ENCODE measurements at places on chromosomes 1 and 21. TPM values are rescaled to one million over a fixed set of nuclear protein-coding genes. Genes with fewer than 3 reads are reported as not detected.

- DNase-seq = no peak
Measured at GRCh38 chr21:34880401-34880800, 168.7 kb downstream of the RUNX1 start.

GRCh38 chr1:242774256-242774655 lies 249.8 kb upstream of the PLD5 start:
- DNase-seq = no peak

DNA sequence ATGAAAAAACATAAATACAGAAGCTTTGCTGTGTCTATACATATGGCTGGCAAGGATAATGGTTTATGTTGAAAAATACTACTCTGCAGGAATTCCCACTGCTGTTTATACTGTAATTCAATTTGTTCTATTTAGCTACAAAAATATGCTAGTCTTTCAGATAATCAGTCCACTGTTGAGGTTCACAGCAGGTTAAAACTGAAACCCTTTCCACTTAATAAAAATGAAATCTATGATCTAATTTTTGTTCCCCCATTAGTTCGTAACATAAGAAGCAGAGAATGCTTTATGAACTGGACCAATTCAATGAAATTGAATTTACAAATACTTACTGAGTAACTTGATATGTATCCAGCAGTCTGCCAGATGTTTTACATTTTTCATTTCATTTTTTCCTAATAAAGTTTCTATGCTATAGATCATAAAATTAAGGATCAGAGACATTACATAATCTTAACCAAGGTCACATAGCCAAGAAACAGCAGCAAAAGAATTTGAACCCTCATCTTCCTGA lies 360.1 kb upstream of the BEND5 start:
- DNase-seq = no peak

- DNase-seq = peak; percentile 9
Measured at GRCh38 chr21:37658817-37659458, 257.3 kb downstream of the KCNJ6 start.

DNA sequence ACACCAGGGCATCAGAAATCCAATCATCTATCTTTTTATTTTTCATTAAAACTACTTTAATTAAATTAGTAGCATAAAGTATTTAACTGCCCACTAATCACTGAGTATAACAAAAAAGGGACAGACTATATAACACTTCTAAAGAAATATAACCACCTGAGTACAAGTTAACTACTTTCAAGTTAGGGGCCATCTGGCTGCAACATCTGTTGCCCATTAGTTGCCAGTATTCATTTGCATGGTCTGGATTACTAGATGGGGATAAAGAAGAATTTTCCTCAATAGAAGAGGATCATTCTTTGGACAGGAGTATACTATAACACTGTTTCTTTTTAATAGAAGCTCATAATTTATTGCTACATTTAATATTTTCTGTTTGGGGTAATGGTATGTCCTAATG lies 446.4 kb downstream of the AMY1C start:
- no peak for DNase-seq

- DNase-seq = no peak
Measured at GRCh38 chr1:119981496-119981895, 85.2 kb upstream of the ADAM30 start.

DNA sequence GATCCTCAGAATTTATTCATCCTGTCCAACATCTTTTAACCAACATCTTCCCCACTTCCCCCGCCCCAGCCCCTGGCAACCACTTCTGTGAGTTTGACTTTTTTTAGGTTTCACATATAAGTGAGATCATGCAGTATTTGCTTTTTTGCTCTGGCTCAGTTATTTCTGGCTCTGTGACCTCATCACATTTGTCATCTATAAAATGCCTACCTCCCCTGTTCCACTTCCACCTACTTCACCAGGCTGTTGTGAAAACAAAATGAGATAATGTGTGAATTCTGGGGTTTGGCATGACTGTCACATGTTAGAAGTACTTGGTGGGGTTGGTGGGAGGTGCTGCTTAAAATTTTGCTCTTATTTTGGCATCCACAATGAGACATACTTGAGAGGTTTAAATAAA lies 18.4 kb downstream of the HHAT start:
- no peak for DNase-seq

- DNase-seq = no peak
Measured at GRCh38 chr1:15944308-15945010, 31.4 kb downstream of the ZBTB17 start.

DNA sequence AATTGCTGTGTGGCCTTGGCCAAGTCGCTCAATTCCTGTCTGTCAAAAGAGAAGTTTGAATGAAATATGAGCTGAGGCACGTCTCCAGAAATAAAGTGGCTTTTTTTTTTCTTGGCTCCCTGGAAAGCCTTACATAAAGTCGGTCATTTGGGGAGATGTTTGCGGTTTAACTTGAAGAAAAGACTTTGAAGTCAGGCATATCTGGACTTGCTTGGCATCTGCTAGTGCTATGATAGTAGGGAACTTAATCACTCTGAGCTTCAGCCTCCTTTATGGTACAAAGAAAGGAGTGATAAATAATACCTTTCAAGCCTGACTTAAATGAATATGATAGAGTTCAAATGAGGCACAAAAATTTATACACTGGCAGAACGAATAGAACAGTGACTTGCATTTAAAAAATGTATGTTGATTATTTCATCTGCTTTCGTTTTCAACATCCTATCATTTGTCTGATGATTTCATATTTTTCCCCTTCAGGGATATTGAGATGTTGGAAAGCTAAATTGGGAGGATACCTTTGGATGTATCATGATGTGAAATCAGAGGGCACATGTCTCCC lies 60.2 kb downstream of the FASLG start:
- DNase-seq = no peak

DNA sequence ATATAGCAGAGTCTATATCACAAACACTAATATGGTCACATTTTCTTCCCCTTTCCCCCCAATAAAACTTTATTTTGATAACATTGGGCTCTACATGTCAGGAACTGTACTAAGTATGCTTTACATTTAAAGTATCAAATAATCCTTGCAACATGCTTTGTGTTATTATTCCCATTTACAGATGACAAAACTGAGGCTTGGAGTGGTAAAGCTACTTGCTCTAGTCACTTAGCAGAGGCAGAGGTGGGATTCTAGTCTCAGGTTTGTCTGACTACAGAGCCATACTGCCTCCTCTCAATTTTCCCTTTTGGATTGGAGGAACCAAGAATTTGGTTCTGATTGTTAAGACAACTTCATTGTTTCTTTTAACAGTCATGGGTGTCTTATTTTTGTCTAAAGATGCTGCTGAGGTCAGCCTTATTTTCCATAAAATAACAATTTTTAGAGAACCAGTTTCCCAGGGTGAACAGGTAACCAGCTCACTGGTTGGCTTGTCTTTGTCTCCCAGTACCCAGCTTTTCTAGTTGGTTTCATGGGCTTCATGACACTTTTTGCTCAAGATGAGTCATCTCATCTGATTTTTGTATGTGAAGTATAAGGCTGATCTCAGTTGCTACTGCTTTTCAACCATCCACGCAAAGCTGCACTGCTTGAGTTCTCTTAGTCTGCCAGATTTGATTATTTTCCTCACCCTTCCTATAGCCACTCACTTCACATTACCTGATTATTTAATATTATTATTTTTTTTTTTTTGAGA lies 81.0 kb upstream of the ARID1A start:
- DNase-seq = no peak

- DNase-seq = no peak
Measured at GRCh38 chr1:96538883-96539282, 182.7 kb upstream of the PTBP2 start.

DNA sequence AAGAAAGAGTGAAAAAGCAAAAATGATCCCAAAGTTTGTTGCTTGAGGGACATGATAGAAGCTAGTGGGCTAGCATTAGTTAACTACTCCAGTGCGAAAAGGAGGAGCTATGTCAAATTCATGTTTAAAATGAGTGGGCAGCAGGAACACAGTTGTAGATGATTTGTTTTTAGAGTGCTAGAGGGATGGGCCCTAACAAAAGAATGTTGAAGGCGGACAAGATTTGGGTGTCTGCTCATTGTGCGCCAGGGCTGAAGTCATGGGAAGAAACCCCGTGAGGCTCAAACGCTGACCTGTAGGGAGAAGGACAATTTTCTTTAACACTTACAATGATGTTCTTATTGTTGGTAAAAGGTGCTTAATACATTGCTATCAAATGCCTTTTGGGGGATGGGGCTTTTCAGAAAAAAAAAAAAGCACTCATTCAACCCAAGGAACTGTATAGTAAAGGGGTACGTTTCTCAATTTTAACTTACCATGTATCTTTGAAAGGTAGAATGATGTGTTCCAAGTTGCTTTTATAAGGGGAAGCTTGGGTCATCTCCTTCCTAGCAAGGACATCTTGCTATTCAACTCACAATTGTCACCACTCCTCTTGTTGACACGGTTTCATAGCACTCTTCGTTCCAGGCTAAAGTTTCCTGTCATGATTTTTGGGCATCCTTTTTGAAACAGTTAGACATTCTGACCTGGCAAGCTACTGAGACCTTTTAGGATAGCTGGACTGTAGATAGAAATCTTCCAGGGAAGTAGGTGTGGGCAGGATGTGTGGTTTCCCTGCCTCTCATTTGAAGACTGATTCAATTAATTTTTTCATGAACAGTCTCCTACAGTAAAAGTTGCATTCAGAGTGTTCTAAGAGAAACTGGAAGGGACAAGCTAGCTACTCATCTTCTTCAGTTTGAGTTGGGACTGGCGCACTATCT lies 53.0 kb upstream of the CNN3 start:
- no peak for DNase-seq

GRCh38 chr1:93816970-93817678 lies 61.9 kb downstream of the DNTTIP2 start:
- no peak for DNase-seq

DNA sequence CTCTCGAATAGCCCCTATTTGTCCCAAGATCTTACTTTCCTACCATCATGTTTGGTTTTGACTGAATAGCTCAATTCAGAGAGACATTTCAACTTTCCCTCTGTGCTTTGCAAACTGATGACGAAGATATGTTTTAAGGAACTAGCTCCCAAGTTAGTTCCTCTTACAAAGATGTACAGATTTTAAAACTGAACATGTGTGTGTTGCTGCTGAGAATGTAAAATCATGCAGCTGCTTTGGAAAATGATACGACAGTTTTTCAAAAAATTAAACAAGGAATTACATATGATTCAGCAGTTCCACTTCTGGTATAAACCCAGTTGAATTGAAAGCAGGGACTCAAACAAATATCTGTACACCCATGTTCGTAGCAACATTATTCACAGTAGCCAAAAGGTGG lies 33.6 kb downstream of the KIF26B start:
- no peak for DNase-seq

DNA sequence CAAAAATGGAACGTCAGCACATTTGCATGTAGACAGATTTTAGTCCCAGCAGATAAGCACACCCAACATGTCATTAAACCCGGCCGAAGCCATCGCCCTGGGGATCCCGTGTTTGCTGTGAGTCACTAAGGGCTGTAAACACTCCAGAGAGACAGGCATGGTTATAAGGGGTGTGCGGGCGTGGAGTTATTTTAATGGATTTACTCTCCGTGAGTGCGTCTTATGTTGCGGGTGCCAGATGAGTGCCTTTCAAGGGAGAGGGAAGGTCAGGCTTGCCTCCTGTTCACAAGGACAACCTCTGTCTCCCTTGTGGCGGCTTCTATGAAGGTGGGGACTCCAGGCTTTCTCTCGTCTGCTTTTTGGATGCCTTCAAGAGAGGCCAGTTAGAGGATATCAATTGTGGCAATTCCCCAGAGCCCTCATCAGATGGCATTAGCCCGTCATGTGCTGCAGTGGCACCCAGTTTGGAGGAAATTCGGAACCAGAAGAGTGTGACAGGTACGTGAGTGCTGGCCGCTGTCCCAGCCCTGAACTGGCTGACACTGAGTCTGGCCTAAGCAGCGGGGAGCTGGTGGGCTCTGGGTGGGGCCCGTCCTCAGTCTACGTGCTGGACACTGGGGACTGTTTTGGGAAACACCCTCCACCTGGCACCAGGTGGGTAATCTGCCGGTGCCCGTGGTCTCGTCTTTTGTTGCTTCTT lies 223.8 kb upstream of the TMEM51 start:
- DNase-seq = no peak

DNA sequence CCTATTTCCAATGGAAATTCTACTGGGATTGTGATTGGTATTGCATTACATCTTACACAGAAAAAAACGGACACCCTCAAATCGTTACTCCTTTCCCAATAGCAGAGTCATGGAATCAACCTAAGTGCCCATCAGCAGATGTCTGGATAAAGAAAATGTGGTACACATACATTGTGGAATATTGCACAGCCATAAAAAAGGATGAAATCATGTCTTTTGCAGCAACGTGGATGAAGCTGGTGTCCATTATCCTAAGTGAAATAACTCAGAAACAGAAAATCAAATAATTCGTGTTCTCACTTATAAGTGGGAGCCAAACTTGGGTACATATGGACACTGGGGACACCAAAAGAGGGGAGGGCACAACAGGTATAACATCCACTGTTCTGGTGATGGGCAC lies 14.3 kb downstream of the HMGN1 start:
- no peak for DNase-seq

GRCh38 chr1:44043176-44044070 lies 12.2 kb upstream of the SLC6A9 start:
- DNase-seq = no peak

- DNase-seq = peak; percentile 65
Measured at GRCh38 chr1:117758444-117759316, 152.8 kb downstream of the TENT5C start.

- no peak for DNase-seq
Measured at GRCh38 chr21:42238185-42238934, 19.4 kb downstream of the ABCG1 start.

DNA sequence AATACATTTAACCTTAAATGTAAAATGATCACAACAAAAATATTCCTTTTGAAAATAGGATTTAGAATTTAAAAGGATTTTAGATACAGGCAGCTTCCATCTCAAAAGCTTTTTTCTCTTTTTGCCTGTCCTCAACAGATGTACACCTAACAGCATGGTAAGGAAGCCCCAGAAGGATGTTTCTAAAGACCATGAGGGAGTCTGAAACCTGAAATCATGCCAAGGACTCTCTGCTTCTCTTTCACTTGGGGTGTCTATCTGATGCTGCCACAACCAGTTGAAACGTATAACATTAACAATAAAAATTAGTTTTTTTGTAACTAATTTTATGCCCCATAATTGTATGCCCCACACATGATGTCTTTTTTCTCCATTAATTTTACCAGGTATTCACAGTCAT lies 5.4 kb upstream of the ZNF281 start:
- no peak for DNase-seq

Gene BTBD19
- total RNA-seq = 1.5 TPM

Gene PLPP3
- total RNA-seq = 11.1 TPM

Gene AUNIP
- 8.8 TPM for total RNA-seq

Gene PADI1
- not detected for total RNA-seq

Gene SPATA21
- not detected for total RNA-seq

Gene RGS8
- total RNA-seq = not detected

Gene CTPS1
- total RNA-seq = 111 TPM

Gene OR2T3
- not detected for total RNA-seq

Gene OPTC
- total RNA-seq = not detected

Gene S100A7
- total RNA-seq = not detected

Gene GNAT2
- not detected for total RNA-seq

Gene CASQ2
- total RNA-seq = not detected

Gene RXFP4
- not detected for total RNA-seq

Gene BRDT
- total RNA-seq = not detected

Gene MTX1
- total RNA-seq = 72.8 TPM

Gene CGN
- not detected for total RNA-seq

Gene SPRR5
- total RNA-seq = not detected

Gene LY9
- total RNA-seq = not detected

Gene SLC26A9
- total RNA-seq = 0.06 TPM

All from NCI-H460 (cell line).